Hematopoietic multipotent progenitor cell (in vitro differentiated cells): ENCODE measurements at places on chromosomes 6 and 20.

DNA sequence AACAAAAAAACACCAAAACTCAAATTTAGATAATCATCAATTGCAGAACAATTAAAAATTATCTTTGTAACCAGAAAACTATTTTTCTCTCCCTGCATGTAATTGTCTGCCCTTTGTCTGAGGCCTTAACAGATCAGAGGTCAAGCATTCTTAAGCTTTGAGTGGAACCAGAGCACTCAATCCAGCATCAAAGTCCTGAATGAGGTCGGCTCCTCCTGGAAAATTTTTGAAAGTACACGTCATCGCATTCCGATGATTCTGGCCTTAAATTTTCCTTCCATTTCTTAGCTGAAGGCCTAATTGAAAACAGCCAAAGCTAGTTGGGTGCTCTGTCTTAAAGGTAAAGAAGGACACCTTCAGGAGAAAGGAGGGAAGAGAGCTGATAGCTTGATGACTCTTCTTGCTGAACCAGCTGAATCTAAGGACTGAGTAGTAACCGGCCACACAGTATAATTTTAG is 510.2 kb upstream of the SULF2 start:
- DNase-seq = no peak

- no peak for DNase-seq
Observed at GRCh38 chr6:148388521-148388920, 45.9 kb downstream of the SASH1 start.

DNA sequence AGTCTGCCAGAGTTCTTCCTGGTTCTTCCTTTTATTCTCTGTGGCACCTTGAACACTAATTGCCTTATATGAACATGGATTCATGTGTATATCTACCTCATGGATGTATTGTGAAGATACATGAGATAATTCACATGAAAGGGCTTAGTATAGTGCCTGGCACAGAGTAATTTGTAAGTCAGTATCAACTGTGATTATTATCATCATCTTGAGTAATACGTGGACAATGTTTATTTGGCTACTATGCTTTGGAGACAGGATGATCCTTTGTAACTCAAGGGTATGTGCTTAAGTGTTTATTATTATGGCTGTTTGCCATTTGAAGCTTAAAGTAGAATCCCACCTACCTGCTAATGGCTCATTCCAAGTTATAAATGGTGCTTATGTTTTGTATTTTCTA is 16.0 kb downstream of the DOP1A start:
- no peak for DNase-seq

GRCh38 chr6:88107241-88107640 is 58.9 kb downstream of the CNR1 start:
- DNase-seq = no peak

- no peak for DNase-seq
Observed at GRCh38 chr6:15458021-15458459, 204.8 kb downstream of the DTNBP1 start.

- no peak for DNase-seq
Observed at GRCh38 chr6:168103050-168103830, 24.2 kb upstream of the FRMD1 start.

DNA sequence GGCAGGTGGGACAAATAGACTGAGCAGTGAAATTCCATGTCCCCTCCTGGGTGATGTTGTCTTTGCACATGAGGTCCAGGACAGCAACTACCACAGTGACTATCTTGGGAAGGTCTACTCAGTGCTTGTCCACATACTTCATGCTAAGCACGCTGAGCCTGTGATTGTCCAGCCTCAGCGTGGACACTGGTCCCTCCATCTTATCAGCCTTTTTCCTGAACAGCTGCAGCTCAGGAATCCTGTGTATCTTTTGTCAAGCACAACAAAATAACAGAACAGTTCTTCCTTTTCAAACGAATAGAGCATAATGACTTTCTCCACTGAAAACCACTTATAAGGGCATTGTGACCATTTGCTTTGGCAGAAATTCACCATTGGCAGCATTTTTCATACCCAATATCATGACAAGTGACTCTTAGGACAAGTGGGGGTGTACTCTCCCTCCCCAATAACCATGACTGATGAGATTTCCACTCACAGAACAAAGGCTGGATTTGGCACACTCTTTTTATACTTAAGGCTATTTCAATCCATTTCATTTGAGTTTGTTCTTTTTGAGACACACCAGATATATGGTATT is 90.3 kb downstream of the FYN start:
- DNase-seq = no peak

DNA sequence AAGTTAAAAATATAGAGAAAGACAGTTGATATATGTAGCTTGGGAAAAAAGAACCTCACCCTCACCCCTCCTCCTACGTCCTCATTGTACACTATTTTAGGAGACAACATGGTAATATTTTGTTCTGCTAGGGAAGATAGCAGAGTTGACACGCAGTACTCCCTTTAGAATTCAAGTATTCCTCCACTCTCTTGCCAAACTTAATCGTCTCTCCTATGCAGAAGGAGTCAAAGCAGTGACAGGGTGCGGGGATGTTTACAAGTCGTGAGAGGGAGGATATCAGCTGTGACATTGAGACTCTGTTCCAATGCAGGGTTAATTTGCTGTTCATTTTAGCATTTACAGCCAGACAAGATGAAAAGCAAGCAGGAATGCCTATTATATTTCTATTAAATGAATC is 97.5 kb downstream of the SOBP start:
- no peak for DNase-seq

- no peak for DNase-seq
Observed at GRCh38 chr6:88872962-88873361, 90.5 kb downstream of the RNGTT start.

GRCh38 chr20:48190757-48191156 is 405.5 kb upstream of the SULF2 start:
- DNase-seq = no peak

GRCh38 chr6:132651062-132651461 is 7.9 kb downstream of the TAAR1 start:
- no peak for DNase-seq

DNA sequence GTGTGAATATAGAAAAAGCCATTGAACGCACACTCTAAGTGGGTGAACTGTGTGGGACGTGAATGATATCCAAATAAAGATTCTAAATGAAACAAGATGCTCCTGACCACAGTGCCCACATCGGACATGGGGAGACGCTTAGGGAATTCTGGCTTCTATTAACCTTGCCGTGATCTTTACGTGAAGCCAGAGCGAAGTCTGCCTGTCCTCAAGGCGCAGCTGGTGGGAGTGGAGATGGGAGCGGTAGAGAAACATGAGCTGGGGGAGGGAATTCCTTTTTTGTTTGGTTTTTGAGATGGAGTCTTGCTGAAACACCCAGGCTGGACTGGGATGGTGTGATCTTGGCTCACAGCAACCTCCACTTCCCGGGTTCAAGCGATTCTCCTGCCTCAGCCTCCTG is 46.0 kb downstream of the VSTM2L start:
- DNase-seq = no peak

DNA sequence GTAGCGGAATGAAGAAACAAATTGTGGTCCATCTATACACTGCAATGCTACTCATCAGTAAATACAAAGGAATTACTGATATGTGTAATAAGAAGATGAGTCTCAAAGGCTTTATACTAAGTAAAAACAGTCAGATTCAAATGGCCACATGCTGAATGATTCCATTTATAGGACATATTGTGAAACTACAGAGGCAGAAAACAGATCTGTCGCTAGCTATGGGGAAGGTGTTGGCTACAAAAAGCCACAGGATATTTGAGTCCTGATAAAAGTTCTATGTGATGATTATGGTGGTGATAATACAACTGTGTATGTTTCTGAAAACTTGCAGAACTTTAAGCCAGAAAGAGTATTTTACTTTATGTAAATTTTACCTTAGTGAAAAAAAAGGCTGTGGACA is 313.2 kb downstream of the HDGFL1 start:
- DNase-seq = no peak

DNA sequence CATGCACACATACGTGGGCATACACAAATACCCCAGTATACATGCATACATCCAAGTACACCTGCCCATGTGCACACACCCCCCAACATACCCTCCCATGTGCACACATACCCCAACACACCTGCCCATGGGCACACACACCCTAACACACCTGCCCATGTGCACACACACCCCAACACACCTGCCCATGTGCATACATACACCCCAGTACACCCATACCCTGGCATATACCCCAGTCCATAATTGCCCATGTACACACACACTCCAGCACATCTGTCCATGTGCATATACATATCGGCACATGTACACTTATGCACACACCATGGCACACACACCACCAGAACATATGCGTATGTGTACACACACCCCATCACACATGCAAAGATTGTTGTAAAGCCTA is 475.2 kb downstream of the PREX1 start:
- no peak for DNase-seq

DNA sequence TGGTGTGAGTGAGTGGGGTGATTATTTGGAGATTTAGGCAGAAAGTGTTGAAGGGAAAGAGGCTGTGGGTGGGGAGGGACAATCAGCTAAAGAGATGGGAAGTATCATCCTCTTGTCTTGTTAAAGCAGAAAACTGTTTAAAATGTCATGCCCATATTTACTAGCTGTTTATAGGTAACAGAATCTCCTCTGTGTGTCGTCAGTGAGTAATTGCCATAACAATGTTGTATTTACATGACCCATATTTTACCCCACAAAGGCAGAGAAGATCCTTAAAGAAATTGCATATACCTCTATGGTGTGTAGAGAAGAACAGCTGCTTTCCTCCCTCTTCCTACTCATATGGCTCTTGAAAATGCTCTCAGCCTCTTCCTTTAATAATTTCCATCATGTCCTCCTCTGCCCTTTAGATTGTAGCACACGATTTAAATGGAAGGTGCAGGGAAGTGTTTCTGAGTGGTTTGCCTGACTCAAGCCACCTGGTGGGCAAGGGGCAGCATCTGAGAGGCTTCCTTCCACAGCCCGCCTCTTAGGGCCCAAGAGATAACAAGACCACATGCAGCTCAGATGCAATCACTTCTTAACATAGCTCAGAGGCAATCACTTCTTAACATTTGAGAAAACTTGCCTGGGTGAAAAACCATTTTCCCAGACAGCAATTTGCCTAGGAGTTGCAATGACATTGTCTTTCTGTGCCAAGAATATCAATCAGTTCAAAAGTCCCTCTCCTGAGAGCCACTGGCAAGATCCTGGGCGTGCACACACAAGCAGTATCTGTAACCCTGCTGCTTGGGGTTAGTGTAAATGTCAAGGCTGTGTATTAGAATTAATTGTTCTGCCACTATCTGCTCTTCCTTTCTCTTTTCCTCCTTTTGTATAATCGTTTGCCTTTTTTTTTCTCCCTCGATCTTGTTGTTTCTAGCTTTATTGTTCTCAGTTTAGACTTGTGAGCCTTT is 44.1 kb upstream of the EDN1 start:
- DNase-seq = no peak

DNA sequence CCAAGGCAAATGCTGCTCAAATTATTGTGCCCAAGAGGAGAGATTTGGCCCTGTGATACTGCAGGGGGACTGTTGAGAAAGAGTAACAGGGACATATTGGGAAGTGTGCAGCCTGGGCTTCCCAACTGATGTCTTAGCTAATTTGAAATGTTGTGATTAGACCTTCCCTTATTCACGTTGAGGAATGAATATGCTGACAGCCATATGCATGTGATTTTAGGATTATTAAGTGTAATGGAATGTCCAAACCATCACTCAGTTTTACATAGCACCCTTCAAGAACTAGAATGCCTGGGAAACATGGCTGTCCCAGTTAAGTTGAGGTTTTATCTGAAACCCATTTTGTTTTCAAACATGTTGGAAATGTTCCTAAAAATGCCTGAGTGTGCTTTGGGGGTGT is 81.4 kb downstream of the CARMIL1 start:
- no peak for DNase-seq

GRCh38 chr6:72032086-72032485 is 145.7 kb downstream of the RIMS1 start:
- no peak for DNase-seq
